Panc1 (cell line): ENCODE measurements at places on chromosomes 1 and 21. TPM values are rescaled to one million over a fixed set of nuclear protein-coding genes. Genes with fewer than 3 reads are reported as not detected.

Gene SPRR2B
- not detected for total RNA-seq

Gene PTAFR
- 0.13 TPM for total RNA-seq

Gene LAD1
- total RNA-seq, result 0.10 TPM

Gene DRAM2
- total RNA-seq, result 15.7 TPM

Gene PRR9
- total RNA-seq, result not detected

Gene NPPA
- not detected for total RNA-seq

Gene ATAD3C
- total RNA-seq, result 10.6 TPM

Gene SLC9C2
- total RNA-seq, result not detected

Gene LCE3D
- not detected for total RNA-seq

Gene NFIA
- 20.9 TPM for total RNA-seq

Gene RHBG
- 0.28 TPM for total RNA-seq

Gene OR2T2
- not detected for total RNA-seq

Gene NBPF20
- total RNA-seq, result 3.5 TPM

Gene SIM2
- 11.5 TPM for total RNA-seq

Gene PRELP
- not detected for total RNA-seq

- no peak for DNase-seq
- H3K36me3 ChIP-seq, result peaks cover 4% of the 10 kb centered on the region; the same call in 1 of the 2 replicates
- no peaks in the 10 kb centered on the region for H3K27me3 ChIP-seq
- H3K4me3 ChIP-seq, result no peak overlapping the region; the same call in 1 of the 2 replicates
- H3K4me1 ChIP-seq, result peaks cover 53% of the 10 kb centered on the region
- H3K27ac ChIP-seq, result peak overlapping the region; percentile 95
Observed at GRCh38 chr21:44868707-44869106, 4.8 kb downstream of the PTTG1IP start.

- peaks cover 76% of the 10 kb centered on the region for H3K4me1 ChIP-seq
- H3K36me3 ChIP-seq, result no peaks in the 10 kb centered on the region
- DNase-seq, result no peak
Observed at GRCh38 chr1:156692925-156693847, 12.2 kb downstream of the CRABP2 start.

GRCh38 chr1:110672001-110672752 is 2.6 kb downstream of the KCNA3 start:
- peaks cover 3% of the 10 kb centered on the region; the same call in 1 of the 2 replicates for H3K27me3 ChIP-seq
- no peak overlapping the region for H3K4me3 ChIP-seq
- no peaks in the 10 kb centered on the region for H3K36me3 ChIP-seq
- no peak overlapping the region for H3K27ac ChIP-seq

DNA sequence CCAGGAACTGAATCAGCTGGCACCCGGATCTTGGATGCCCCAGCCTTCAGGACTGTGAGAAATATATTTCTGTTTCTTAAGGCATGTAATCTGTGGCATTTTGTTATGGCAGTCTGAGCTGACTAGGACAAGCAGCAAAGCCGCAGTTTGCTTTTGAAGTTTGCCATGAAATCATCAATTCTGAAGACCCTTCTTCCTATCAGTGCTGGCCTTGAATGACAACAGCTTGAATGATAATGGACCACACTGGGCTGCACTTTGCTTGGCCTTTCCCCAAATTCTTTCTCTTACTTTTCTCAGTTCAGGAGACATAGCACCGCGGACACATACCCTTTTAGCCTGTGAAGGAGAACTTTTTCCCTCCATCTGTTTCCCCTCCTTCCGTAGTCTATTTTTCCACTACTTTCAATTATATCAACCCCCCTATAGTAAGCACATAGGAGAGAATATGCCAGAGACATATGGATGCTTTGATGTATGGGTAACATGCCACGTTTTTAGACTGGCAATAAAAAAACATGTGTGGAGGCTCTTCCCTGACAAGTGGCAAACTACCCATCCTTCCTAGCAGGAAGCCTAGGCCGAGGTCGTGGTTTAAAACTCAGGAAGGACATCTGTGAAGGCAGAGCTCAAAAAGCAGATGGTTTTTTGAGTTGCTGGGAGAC is 42.9 kb downstream of the HLX start:
- no peaks in the 10 kb centered on the region for H3K4me1 ChIP-seq
- DNase-seq, result no peak

GRCh38 chr1:57468641-57469523 is 45.0 kb upstream of the DAB1 start:
- H3K27me3 ChIP-seq, result no peaks in the 10 kb centered on the region
- DNase-seq, result no peak
- no peak overlapping the region for H3K4me3 ChIP-seq
- H3K36me3 ChIP-seq, result no peaks in the 10 kb centered on the region

- H3K4me3 ChIP-seq, result peak overlapping the region; percentile 35
- H3K27me3 ChIP-seq, result no peaks in the 10 kb centered on the region
- H3K36me3 ChIP-seq, result peaks cover 19% of the 10 kb centered on the region
- peaks cover 32% of the 10 kb centered on the region for H3K4me1 ChIP-seq
- H3K27ac ChIP-seq, result peak overlapping the region; percentile 72
Observed at GRCh38 chr1:1782399-1783221, 4.3 kb upstream of the NADK start.

DNA sequence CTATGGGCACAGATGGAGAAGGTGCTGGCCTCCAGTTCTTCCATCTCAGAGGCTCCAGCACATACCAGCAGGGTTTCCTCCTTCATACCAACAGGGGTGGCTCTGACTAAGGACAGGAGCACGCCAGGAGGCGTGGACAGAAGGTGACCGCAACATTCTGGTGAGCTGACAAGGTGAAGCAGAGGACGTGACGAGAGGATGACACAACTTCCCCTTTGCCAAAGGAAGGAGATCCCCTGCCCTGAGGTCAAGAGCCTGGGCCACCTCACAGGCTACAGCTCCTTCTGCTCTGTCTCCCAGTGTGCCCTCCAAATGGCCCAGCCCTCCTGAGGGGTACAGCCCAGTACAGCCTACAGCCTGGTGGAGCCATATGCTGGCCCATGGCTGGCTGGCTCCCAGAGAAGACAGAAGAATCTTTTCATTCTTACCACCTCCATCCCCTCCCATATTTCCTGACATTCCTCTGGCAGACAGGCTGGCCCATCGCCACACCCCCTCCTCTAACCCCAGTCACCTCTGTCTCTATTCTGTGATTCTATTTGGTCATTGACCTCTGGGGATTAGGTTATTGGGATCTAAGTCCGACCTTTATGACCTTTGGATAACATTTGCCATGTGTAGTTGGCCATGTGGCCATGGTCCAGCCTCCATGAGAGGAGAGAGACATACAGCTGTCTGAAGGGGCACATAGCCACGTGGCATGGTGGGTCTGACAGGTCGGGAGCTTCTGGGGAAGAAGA is 5.1 kb upstream of the LAMB3 start:
- DNase-seq, result no peak
- no peaks in the 10 kb centered on the region for H3K27me3 ChIP-seq
- H3K27ac ChIP-seq, result no peak overlapping the region
- no peak overlapping the region for H3K4me3 ChIP-seq
- no peaks in the 10 kb centered on the region for H3K36me3 ChIP-seq

GRCh38 chr1:221510793-221511503 is 230.9 kb downstream of the DUSP10 start:
- no peak overlapping the region for H3K4me3 ChIP-seq

- H3K4me1 ChIP-seq, result no peaks in the 10 kb centered on the region
- no peaks in the 10 kb centered on the region for H3K36me3 ChIP-seq
- DNase-seq, result no peak
Observed at GRCh38 chr1:209062081-209062620, 521.4 kb upstream of the CAMK1G start.

DNA sequence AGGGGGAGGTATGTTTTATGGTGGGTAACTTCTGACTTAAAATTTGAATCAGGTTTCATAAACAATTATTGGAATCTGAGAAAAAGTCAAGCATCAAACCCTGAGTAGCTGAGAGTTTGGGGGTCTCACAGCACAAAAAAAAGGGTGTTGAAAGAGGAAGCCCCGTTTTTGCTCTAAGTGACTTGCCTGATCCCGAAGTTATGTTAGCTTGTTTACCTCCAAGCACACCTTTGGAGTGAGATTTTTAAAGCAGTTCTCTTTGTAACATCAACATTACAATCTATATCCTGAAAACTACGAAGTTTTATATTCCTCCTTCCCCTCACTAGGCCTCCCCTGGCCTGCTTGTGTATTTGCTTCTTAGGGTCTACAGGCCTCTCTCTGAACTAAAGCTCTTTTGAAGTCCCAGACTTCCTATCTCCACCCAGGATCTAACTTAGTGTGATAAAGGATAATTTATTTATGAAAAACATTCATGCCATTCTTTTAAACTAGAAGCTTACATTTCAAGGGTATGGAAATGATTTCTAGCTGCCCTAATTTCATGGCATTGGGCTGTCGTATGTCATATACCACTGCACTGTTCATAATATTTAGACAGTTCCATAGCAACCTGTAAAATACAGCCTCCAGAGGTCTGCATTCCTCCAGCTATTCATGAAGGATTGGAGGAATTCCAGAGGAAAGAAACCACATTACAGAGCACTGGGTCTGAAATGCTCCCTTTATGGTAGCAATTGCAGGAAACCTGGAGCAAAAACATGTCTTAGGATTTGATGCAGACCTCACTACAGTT is 36.1 kb upstream of the RGS1 start:
- DNase-seq, result no peak
- H3K27ac ChIP-seq, result no peak overlapping the region
- peaks cover 5% of the 10 kb centered on the region; the same call in 1 of the 2 replicates for H3K4me1 ChIP-seq
- H3K27me3 ChIP-seq, result no peaks in the 10 kb centered on the region

GRCh38 chr1:153417136-153417888 is 992 bp downstream of the S100A7A start:
- H3K4me1 ChIP-seq, result no peaks in the 10 kb centered on the region; the same call in 1 of the 2 replicates
- H3K27ac ChIP-seq, result no peak overlapping the region
- H3K36me3 ChIP-seq, result no peaks in the 10 kb centered on the region
- H3K27me3 ChIP-seq, result no peaks in the 10 kb centered on the region
- no peak for DNase-seq

DNA sequence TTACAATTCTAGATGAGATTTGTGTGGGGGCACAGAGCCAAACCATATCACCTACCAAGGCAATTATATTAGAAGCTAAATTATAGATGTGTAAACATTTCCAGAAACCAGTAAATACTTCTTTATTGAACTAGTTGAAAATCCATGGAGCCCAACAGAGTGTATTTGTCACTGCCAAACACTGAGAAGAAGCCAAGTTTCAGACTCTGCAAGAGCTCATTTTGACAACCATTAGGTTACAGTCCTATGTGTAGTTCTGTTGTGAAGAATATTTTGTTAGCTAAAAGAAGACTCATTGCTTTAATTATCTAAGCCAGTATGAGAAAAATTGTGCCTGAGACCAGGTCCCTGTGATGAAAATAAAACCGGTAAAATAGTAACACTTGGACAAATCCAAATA is 358.9 kb upstream of the SGIP1 start:
- H3K4me3 ChIP-seq, result no peak overlapping the region
- H3K27ac ChIP-seq, result no peak overlapping the region
- no peaks in the 10 kb centered on the region for H3K27me3 ChIP-seq
- no peaks in the 10 kb centered on the region for H3K36me3 ChIP-seq

- no peak for DNase-seq
- no peak overlapping the region for H3K4me3 ChIP-seq
- peak overlapping the region; percentile 37; the same call in 1 of the 2 replicates for H3K27ac ChIP-seq
- H3K4me1 ChIP-seq, result peaks cover 82% of the 10 kb centered on the region
Observed at GRCh38 chr1:27592931-27593677, 10.8 kb downstream of the AHDC1 start.

DNA sequence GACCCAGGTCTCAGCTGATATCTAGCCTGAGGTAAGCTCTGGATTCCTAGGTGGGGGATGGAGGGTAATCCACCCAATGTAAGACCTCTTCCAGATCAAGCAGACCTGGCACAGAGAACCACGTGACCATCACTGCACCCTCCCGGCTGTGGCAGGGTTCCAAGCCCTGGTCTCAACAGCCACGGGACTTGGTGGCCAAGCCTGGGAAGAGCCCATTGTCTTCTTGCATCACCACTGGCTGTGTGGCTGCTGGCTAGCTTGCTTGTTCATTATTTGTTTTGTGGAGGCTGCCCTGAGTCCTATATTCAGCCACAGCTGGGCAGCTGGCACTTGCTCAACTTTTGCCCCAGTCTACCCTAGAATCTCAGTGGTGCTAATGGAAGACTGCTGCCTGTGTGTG is 24.1 kb upstream of the NFASC start:
- no peak for DNase-seq
- no peaks in the 10 kb centered on the region for H3K4me1 ChIP-seq
- H3K4me3 ChIP-seq, result no peak overlapping the region
- no peaks in the 10 kb centered on the region for H3K36me3 ChIP-seq

DNA sequence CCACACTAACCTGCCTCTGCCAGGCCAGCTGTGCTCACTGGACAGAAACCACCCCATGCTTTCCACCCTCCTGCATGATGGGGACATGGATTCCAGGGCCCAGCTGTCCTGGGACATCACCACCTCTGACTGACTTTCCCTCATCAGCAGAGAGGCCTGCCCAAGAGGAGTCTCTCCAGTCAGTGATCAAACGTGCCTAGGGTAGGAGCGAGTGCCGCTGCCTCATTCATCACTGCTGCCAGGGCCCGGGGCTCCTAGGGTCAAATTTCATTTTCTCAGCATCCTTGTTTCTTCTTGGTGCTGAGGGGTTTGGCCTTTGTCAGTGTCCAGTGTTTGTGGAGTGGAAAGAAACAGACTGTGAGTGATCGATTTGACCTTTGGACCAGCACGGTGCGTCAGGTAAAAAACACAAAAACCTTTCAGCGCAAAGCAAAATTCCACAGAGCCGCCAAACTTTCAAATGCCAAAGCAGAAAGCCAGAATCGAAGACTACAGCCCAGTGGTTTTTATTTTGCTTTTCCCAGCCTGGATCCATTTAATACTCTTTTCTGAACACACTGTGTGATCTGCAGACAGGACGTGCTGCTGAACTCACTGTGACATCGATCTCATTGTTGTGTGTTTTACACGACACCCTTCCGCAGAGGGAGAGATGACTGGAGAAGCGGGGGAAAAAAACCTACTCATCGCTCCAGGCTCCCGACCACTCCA is 43.2 kb downstream of the CAPN8 start:
- H3K27me3 ChIP-seq, result no peaks in the 10 kb centered on the region
- no peak overlapping the region for H3K27ac ChIP-seq
- no peak for DNase-seq

DNA sequence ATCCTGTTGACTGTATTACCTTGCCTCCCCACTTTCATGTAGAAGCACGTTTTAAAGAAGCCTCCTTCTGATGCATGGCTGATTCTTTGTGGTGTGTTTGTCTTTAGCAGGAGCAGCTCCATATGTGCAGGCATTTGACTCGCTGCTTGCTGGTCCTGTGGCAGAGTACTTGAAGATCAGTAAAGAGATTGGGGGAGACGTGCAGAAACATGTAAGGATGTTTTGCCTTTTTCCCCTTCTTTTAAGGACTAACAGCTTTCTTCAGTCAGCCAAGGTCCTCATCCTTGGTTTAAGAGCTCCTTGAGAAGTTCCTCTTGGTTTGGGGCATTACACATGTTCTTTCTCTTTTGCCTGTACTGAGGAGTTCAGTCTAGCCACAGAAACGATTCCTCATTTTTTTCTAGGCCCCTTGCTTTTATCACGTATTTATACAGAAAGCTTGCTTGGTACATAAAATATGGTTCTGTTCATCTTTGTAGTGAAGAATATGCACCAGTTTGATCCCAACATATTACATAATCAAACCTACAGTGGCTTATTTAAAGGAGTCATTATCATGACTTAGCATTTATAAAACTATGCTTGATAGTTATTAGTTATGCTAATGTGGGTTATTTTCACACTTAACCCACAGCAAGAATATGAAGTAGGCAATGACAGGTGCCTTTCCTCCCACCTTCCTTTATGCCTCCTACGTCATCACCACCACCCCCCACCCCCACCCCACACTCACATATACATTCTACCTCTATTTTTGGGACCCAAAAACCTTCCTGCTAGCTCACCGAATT is 19.6 kb downstream of the CAP1 start:
- peaks cover 55% of the 10 kb centered on the region for H3K36me3 ChIP-seq
- H3K27ac ChIP-seq, result no peak overlapping the region
- H3K4me3 ChIP-seq, result no peak overlapping the region
- H3K4me1 ChIP-seq, result no peaks in the 10 kb centered on the region

GRCh38 chr1:156115514-156116374 is 1.2 kb downstream of the LMNA start:
- peaks cover 8% of the 10 kb centered on the region for H3K36me3 ChIP-seq
- H3K4me1 ChIP-seq, result peaks cover 54% of the 10 kb centered on the region
- H3K4me3 ChIP-seq, result peak overlapping the region; percentile 78
- no peak for DNase-seq
- H3K27me3 ChIP-seq, result no peaks in the 10 kb centered on the region
- H3K27ac ChIP-seq, result peak overlapping the region; percentile 96
